ENCODE measurements at places on chromosomes 5 and 9.

- peak; percentile 48 for DNase-seq
These were observed 54.3 kb downstream of the EHMT1 start for GRCh38 chr9:137672907-137673791.

- DNase-seq = no peak
These were observed 69.7 kb downstream of the TRIO start for GRCh38 chr5:14212838-14213237.

- no peak for DNase-seq
These were observed 661.8 kb upstream of the RIOK2 start for GRCh38 chr5:97844797-97845196.

GRCh38 chr5:35269006-35269405, 38.7 kb upstream of the PRLR start:
- DNase-seq = peak; percentile 18

DNA sequence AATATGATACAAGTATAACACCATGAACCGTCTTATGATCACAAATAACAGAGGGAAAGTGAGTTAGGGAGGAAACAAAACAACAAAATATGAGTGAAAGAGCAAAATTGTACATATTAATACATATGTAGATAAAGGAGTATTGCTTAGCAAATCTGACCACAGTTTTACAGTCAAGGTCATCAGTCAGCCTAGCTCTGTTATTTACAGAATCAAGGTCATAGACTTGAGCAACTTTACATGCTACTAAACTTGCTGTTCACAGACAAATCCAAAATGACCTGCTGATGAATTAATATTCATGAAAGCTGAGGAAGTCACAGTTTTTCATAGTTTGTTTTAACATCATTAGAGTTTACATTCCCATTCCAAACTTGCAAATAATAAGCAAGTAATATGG, 1387.7 kb upstream of the ACO1 start:
- no peak for DNase-seq

DNA sequence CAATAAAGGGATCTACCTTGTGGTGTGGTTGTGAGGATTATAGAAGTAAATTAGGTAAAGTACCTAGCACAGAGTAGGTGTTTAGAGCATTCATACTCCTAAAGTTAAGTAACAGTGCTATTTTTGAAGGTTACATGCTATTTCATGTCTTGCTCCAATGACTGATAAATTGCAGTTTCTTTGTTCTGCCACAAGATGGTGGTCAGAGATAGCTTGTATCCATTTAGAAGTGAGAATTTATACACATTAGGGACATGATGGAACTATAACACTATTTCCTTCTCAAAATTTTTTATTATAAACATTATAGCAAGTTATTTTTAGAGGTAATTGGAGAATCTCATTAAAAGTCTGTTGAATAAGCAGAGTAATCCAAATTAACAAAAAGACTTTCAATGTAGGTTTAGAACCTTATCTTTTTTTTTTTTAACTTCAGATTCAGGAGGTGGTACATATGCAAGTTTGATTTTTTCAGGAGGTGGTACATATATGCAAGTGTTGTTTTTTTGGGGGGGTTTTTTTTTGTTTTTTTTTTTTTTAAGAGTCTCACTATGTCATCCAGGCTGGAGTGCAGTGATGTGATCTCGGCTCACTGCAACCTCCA, 17.1 kb downstream of the MTREX start:
- DNase-seq = peak; percentile 46

GRCh38 chr9:88464851-88465250, 70.1 kb upstream of the NXNL2 start:
- DNase-seq = no peak

GRCh38 chr5:36642089-36642488, 35.7 kb downstream of the SLC1A3 start:
- DNase-seq = no peak

- DNase-seq = peak; percentile 48
These were observed 60.6 kb downstream of the PGM5 start for GRCh38 chr9:68416936-68417564.

- no peak for DNase-seq
These were observed 18.4 kb upstream of the SCGB3A2 start for GRCh38 chr5:147859962-147860640.

DNA sequence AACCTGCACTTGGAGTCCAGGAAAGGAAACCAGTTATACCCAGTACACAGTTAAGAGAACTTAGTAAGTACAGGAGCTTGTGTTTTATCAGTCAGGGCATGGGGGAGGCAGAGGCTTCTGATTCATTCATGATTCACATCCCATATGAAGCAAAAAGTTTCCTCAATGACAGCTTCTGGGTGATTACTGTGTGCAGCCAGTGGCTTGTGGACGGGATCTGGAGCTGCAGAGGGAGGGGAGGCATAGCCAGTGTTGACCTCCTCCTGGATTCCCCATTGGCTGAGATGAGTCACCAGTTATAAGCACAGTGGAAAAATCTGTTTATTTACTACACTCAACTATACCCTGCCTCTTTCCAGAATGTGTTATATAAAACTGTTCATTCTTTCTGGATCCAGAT, 17.7 kb downstream of the IL31RA start:
- DNase-seq = peak; percentile 96

DNA sequence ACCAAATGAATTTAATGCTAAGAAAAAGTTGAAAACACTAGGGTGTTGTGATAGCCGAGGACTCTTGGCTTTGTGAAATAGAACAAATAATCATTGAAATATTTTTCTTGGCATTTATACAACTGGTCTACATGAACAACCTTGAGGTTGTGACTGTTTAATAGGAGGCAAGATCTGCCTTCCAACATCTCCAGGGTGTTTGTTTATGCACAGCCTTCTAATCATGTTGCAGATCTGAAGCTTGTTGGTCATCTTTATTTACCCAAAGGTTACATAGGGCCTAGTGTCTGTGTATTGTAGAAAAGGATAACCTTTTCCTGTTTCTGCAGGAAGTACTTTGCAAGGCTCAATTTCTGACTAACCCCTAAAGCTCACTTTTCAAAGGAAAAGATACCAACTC, 65.2 kb upstream of the RANBP3L start:
- no peak for DNase-seq

DNA sequence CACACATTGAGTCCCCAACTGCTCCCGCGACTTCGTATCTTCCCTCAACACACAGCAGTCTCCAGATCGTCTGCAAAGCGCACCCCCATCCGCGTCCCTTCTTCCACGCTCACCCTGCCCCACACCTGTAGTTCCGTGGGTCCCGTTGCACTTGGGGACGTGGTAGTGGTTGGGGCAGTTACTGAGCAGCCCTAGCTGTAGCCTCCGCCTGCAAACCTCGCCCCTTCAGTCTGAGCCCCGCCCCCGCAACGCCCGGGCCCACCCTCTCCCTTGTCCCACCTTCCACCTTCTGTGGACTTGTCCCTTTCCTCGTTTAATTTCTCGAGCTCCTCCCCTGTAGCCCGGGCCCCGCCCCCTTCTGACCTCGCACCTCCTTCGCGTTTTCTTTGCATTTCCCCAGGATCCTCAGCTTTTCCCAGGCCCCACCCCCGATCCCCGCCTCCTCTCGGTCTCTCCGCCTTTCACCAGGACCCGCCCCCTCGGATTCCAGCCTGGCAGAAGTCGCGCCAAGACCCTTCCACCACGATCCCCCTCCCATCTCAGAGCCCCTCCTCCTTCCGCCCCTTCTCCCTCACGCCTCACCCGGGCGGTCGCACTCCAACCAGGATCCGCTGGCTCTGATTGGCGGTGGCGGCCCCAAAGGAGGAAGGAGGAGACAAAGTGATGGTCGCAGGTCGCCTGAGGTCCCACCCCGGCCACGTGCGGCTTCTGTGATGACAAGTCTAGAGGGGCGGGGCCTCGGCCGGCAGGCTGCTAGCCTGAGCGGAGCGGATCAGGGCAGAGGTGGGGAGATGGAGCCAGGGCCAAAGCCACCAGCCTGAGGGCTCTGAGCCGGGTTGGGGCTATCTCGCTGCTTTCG, at the start of gene ATOSB:
TSS of gene ATOSB (minus strand) at position 183 of the 859 bp plus-strand sequence. CDS start 7,588 bp downstream, outside the sequence.
- DNase-seq = peak; percentile 97

- DNase-seq = no peak
These were observed 151.6 kb downstream of the SLIT3 start for GRCh38 chr5:169149317-169149716.

DNA sequence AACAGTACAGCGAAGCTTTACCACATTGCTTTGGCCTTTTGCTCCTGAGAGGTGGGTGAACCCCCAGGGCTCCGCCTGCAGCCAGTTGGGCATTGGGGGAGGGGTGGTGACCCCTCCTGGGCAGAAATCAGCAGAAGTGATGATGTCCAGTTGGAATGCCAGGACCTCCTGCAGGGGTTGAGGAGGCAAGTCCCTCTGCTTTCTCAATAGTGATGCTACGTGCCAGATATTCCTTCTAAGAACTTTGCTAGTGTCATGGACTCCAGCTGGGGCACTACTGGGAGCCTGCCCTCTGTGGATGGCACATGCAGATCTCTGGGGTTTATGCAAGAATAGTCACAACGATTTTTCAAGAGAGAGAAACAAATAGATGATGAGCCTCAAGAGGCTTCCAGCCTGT, 95.6 kb downstream of the NDFIP1 start:
- DNase-seq = no peak

DNA sequence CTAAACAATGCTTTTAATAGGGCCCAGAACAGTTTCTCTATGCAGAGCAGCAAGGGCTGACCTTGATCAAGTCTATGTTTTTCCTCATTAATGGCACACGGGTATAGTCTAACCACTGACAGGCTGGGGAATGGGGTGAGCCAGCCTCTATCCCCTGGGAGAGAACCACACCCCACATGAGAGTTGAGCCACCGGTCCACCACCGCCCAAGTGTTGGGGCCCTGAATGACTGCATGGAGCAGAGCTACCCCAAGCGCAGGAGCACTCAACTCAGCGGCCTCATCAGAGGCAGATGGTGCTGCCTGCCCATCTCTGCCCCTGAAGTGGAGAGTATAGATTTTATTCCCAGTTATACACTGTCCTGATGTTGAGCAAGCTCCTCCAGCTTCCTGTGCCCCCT, 247.9 kb upstream of the IRX1 start:
- DNase-seq = no peak

- no peak for DNase-seq
These were observed 28.2 kb downstream of the HTR4 start for GRCh38 chr5:148626081-148626613.

DNA sequence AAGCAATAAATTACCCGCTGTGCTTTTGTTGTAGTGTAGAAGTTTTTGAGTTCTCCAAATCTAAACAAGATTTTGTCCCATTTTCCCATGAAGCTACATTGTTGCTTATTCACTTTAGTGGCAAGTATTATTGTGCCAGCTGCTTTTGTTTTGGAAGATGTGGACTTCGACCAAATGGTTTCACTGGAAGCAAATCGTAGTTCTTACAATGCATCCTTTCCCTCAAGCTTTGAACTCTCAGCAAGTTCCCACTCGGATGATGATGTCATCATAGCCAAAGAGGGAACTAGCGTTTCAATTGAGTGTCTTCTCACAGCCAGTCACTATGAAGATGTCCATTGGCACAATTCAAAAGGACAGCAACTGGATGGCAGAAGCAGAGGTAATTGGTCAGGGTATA, 10.9 kb downstream of the MFAP3 start:
- peak; percentile 71 for DNase-seq

DNA sequence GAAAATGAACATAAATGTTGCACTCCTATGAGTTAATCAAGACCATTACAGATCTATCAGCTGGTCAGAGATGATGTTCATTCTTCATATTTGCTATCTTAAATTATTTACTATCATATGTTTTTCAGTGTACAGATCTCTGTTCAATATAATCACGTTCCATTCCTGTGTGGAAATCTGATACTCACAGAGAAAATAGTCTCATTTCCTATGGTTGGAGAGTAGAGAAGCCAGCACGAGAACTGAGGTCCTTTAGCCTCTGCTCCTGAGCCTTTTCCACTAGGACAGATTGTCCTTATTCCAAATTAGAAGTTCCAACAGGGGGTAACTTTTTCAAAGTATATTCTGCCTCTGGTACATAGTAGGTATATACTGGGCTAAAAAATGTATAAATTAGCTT, 29.2 kb downstream of the UGCG start:
- DNase-seq = no peak

DNA sequence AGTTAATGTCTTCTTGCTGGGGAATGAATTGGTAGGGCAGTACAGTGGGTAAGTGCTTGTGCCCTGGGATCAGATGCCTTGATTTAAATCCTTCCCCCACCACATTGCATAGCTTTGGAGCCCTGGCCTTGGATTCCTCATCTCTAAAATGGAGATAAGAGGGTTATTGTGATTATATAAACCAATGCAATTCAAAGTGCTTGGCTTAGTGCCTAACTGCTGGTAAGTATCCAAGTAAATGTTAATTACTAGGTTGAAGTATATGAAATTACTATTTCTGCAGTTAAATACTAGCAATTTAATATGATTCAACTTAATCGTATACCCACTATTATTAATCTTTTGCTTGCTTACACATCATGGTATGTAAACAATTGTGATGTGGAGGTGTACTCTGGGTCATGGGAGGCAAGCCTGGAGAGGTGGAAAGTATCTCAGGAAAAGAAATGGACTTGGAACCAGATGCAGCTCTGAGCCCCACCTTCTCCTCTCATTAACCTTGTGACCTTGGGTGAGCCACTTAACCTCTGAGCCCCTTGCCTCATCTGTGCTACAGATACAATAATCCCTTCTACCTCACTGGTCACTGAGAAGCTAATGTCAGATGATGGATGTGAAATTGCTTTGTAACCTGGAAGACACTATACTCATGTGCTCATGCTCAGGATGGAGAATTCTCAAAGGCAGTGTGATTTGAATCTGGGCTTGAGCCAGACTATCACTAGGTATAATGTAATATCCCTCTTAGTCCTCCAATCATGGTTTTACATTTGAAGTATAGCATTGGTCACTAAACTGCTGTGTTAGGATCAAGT, 23.8 kb downstream of the NEUROG1 start:
- DNase-seq = no peak

DNA sequence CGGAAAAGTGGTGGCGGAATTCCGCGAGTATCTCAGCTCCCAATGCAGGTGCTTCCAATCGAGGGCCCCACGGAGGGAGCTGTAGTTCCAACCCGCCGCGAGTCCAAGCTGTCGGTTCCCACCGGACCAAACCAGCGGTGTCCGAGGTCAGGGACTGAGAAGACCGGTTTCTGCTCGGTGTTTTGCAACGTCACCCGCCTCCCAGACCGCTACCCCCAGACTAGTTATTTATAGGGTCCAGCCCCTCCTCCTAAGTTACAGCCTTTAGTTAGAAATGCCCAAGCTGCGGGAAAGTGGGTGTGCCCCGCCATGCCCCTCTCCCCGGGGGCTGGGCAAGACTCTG, 677 bp upstream of the MYORG start:
- peak; percentile 13 for DNase-seq

DNA sequence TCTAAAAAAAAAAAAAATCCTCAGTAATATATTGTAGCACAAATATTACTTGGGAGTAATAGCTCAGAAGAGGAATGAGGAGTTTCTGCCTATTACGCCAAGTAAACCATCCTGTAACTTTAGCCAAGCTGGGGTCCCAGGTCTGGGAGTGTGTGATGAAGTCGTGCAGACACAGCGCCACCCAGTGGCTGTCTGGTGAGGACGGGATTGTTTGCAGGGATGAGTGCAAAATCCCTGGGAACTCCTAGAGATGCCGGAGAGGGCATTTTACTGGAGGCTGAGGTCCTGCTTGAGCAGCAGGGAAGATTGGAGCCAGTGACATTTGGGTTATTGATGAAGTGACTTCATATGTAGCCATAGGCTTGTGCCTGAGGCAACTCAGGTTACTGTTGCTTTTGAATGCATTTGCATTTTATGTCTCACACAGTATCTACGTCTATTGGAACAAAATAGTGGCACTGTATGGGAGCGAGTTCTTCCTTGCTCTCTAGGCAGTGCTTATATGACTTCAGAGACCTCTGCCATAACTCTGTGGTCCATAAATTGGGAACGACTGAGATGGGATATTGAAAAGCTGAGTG, 72.8 kb downstream of the PSAT1 start:
- DNase-seq = peak; percentile 37

Data from inflammatory macrophage treated with lipopolysaccharide for 4 hours (primary cell).